Kasumi-1 (cell line): ENCODE measurements at places on chromosomes 11 and 22.

- no peak for DNase-seq
These were observed at the start of gene AP5B1 for GRCh38 chr11:65780770-65781151. Gene AP5B1 (minus strand): TSS chr11:65780976. CDS start chr11:65780591, 385 bp downstream.

- no peak for DNase-seq
These were observed 5.7 kb downstream of the ZFTA start for GRCh38 chr11:63762654-63763495.

DNA sequence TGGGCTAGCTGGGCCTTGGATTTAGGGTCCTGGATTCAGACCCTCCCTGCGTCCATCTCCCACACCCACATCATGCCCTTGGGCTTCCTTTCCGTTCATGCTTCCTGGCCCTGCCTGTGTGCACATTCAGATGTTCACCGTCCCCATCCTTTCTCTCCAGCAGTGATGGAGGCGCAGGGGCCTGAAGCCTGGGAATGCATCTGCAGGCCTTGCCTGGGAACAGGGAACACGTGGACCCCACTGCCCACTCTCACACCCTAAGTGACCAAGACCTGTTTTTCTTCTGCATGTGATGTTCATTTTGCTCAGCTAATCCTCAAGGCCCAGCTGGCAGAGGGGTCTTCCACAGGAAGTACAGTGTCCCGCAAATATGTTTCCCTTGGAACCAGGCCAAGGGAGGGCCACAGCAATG lies 91.6 kb upstream of the PARVA start:
- no peak for DNase-seq

GRCh38 chr11:60974726-60975125 lies 3.2 kb downstream of the CD6 start:
- no peak for DNase-seq

GRCh38 chr22:44247346-44247745 lies 65.4 kb downstream of the SHISAL1 start:
- DNase-seq: no peak

- DNase-seq: no peak
These were observed 38.6 kb upstream of the DLAT start for GRCh38 chr11:111986589-111986988.

DNA sequence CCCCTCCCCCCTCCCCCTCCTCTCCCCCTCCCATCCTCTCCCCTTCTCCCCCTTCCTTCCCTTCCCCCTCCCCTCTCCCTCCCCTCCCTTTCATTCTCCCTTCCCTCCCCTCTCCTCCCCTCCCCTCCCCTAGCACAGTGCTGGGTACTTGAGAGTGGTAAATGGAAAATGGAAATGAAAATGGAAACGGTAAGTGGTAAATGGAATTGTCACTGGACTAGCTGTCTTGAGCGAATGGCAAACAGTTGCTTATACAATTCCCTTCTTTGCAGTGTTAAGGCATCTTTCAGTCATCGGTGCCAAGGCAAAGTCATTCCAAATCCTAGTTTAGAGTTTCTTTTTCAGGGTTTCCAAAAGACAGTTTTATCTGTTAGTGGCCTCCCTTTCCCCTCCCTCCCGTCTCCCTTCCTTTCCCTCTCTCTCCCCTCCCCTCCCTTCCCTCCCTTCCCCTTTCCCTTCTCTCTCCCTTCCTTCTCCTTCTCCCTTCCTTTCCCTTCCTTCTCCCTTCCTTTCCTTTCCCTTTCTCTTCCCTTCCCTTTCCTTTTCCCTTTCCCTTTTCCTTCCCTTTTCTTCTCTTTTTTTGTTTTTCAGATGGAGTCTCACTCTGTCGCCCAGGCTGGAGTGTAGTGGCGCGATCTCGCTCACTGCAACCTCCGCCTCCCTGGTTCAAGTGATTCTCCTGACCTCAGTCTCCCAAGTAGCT lies 47.3 kb downstream of the GRAMD1B start:
- DNase-seq: no peak

- no peak for DNase-seq
These were observed 77.4 kb downstream of the CWC15 start for GRCh38 chr11:94895971-94896370.

DNA sequence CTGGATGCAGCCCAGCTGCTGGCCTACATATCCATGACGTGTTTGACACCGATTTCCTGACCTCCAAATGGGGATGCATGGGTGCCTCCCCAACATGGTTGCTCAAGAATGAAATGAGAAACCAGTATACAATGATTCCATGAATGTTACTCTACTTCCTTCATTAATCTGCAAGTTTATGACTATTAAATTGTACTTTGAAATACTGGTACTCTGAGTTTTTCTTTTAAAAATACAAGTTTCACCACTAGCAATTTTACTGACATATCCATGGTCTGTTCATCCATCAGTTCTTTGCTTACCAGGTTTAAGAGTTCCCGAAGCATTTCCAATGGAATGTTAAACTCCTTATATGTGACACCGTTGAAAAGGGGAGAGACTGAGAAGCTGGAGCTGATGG lies 39.1 kb downstream of the SERPIND1 start:
- DNase-seq: no peak

DNA sequence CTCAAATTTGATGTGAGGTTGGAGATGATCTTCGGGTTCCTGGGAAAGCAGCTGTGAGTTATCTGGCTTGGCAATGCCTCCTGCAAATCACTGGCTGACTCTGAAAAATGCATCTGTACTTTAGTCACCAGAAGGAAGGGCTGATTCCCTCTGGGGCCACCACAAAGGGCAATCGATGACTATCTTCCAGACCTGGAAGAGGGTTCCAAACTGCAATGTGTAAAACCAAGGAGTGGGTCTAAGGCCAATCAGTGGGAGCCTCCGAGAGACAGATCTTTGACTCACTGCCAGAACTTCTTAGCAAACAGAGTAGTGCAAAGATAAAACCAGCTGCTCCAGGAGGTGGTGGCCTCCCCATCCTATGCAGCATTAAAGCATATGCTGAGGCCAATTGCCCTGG lies 29.1 kb upstream of the PAK1 start:
- no peak for DNase-seq

- DNase-seq: peak; percentile 47
These were observed 18.5 kb downstream of the ENDOD1 start for GRCh38 chr11:95108159-95108611.

GRCh38 chr11:117076941-117077691 lies 21.1 kb downstream of the SIK3 start:
- no peak for DNase-seq

DNA sequence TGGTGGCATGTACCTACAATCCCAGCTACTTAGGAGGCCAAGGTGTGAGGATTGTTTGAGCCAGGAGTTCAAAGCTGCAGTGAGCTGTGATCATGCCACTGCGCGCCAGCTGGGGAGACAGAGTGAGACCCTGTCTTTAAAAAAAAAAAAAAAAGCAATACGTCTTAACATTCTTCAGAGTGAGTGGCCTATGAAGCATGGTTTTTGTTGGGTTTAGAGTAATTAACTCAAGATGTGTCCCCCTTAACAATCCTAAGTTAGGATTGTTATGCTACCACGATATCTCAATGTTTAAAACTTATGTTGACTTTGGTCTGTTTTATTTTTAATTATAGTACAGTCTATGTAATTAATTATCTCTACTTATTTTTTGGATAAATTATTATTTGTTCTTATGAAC lies 156.1 kb downstream of the HIPK3 start:
- no peak for DNase-seq

DNA sequence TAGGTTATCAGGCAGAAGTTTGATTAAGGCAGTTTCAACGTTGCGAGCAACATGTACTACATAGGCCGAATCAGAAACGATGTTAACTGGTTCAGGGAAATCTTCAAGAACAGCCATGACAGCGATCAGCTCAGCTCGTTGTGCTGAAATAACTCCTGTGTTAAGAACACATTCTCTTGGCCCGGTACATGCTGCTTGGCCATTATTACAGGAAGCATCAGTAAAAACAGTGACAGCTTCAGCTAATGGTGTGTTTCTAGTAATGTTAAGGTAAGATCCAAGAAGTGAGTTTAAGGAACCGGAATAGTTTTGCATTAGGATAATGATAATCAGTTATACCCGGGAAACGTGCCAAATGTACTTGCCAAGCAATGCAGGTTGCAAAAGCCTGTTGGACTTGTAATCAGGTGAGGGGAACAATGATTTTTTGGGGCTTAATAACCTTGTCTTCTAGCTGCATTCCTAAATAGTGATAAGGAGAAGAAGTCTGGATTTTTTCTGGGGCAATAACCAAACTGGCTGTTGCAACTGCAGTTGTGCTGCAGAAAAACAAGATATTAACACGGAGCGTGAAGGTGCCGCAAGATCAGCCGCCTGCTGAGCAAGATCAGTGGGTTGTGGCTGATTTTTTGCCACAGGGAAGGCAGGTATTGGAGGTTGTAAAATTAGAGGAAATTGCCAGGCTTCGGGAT lies 14.3 kb downstream of the OR52K1 start:
- no peak for DNase-seq

DNA sequence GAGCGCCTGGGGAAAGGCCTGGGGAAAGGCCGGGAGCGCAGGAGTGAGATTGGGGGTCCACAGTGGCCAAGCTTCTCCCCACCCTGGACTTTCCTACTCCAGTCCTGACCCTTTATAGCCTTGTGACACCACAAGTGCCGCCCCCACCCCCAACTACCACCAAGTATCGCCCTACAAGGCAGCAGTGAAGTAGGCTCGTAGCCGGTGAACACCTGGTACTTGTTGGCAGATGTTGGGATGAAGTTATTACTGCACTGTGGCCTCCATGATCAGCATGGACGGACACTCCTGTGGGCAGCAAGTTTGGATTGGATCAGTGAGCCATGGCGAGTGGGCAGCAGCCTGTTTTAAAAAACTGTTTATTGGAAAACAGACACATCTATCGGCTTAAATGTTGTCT lies 45.0 kb downstream of the EIF3F start:
- no peak for DNase-seq

DNA sequence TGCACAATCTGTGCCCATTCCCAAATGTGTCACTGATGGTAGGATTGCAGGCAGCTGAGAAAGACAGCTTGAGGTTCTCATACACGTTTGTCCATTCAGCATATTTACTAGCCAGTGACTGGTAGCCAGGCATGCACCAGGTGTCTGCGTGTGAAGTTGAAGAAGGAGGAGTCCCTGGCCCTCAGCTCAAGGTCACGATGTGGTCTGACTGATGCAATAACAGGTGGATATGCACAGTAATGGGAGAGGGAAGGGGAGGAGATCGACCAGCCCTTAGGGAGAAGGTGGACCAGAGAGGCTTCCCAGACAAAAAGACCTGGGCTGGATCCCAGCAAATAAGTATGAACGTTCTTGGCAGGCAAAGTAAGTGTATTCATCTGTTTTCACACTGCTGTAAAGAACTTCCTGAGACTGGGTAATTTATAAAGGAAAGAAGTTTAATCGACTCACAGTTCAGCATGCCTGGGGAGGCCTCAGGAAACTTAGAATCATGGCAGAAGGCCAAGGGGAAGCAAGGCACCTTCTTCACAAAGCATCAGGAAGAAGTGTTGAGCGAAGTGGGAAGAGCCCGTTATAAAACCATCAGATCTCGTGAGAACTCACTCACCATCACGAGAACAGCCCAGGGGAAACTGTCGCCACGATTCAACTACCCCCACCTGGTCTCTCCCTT lies 96.0 kb downstream of the MN1 start:
- no peak for DNase-seq

- DNase-seq: no peak
These were observed 1.2 kb upstream of the DUSP8 start for GRCh38 chr11:1573077-1573902.

GRCh38 chr11:35179466-35180135 lies 40.6 kb downstream of the CD44 start:
- no peak for DNase-seq

GRCh38 chr11:3796801-3797328 lies 489 bp downstream of the NUP98 start:
- no peak for DNase-seq

DNA sequence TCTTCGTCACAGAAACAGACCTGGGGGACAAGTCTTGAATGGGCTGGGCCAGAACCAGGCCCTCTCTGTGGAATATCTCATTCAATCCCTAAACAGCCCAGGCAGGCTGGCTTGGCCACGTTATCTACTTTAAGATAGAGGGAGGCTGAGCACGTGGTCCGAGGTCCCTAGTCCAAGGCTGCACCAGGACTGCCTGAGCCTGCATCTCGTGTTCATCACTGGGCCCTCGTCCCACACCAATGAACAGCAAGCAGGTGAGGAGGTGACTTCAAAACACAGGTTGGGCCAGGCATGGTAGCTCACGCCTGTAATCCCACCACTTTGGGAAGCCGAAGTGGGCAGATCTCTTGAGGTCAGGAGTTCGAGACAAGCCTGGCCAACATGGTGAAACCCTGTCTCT lies 20.3 kb upstream of the FGF3 start:
- DNase-seq: no peak

DNA sequence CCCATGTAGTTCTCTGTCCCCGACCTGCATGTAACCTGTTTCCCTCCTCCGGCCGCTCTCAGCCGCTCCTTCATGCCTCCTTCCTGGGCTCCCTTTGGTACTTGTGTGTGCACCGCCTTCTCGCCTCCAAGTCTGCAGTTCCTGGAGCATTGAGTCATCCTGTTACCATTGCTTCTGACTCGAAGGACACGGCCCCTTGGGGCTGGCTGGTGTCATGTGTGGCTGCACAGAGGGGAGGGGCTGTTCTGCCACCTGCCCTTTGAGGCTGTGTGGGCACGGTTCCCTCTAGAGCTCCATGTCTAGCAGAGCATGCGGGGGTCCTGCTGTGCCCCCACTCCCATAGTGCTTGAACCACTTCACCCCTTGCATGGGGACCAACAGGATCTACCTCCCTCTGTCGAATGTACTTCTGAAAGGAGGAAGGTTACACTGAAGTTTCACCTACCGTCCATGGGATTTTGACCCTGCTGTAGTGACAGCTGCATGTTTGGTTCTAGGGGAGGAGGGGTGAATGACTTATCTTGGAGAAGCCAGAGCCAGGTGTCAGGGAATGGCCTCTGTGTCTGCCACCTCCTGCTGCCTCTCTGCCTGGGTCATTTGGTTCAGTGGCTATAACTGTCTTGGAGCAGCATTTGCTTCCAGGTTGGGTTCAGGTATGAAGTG lies 39.6 kb downstream of the BCR start:
- peak; percentile 88 for DNase-seq

DNA sequence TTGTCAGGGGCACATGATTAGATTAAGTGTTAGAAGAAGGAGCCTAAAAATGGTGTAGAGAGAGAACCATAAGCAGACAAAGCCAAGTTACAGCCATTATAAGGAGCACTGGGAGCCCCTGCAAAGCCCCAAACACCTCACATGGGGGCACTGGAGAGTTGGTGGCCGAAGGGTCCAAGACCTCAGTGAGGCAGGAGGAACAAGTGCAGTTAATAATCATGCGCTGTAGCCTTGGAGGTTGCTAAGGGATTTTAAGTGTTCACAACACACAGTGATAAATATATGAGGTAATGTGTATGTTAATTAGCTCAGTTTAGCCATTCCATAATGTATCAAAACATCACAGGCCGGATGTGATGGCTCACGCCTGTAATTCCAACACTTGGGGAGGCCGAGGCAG lies 54.4 kb upstream of the JAM3 start:
- peak; percentile 11 for DNase-seq

- no peak for DNase-seq
These were observed 44.9 kb downstream of the CD82 start for GRCh38 chr11:44610186-44610955.

- DNase-seq: no peak
These were observed 3.9 kb upstream of the AMBRA1 start for GRCh38 chr11:46597609-46598219.

GRCh38 chr11:122895563-122895962 lies 13.0 kb downstream of the JHY start:
- no peak for DNase-seq

GRCh38 chr11:122306831-122307391 lies 190.9 kb upstream of the BLID start:
- DNase-seq: no peak

- DNase-seq: no peak
These were observed 21.3 kb upstream of the DRG1 start for GRCh38 chr22:31378123-31378522.
